ENCODE measurements at places on chromosomes 3 and 15.
A peak's percentile ranks its signal among the peaks of the same experiment; 100 is the strongest.

DNA sequence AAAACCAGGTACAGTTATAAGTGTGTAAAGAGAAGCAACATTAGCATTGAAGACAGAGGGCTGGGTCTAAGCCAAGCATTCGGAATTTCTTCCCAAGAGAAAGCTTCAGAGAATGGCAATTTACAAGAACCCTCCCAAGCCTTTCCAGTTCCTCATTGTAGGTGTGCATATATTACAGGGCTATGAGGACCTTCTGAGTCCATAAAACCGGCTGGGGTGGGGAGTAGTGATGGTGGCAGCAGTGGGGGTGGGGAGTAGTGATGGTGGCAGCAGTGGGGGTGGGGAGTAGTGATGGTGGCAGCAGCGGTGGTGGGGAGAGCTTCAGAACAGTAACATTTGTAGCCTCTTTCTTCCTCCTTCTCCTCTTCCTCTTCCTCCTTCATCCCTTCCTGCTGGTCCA, 368.7 kb upstream of the UMPS start:
- no peaks in the 10 kb centered on the region for H3K4me1 ChIP-seq
- no peak overlapping the region for H3K27ac ChIP-seq
- H3K27me3 ChIP-seq, result no peaks in the 10 kb centered on the region
- no peak overlapping the region for H3K4me3 ChIP-seq

GRCh38 chr3:132448216-132448961, 31.1 kb downstream of the DNAJC13 start:
- H3K36me3 ChIP-seq, result no peaks in the 10 kb centered on the region
- no peaks in the 10 kb centered on the region for H3K4me1 ChIP-seq
- H3K4me3 ChIP-seq, result no peak overlapping the region
- no peak overlapping the region for H3K27ac ChIP-seq
- no peaks in the 10 kb centered on the region for H3K27me3 ChIP-seq

DNA sequence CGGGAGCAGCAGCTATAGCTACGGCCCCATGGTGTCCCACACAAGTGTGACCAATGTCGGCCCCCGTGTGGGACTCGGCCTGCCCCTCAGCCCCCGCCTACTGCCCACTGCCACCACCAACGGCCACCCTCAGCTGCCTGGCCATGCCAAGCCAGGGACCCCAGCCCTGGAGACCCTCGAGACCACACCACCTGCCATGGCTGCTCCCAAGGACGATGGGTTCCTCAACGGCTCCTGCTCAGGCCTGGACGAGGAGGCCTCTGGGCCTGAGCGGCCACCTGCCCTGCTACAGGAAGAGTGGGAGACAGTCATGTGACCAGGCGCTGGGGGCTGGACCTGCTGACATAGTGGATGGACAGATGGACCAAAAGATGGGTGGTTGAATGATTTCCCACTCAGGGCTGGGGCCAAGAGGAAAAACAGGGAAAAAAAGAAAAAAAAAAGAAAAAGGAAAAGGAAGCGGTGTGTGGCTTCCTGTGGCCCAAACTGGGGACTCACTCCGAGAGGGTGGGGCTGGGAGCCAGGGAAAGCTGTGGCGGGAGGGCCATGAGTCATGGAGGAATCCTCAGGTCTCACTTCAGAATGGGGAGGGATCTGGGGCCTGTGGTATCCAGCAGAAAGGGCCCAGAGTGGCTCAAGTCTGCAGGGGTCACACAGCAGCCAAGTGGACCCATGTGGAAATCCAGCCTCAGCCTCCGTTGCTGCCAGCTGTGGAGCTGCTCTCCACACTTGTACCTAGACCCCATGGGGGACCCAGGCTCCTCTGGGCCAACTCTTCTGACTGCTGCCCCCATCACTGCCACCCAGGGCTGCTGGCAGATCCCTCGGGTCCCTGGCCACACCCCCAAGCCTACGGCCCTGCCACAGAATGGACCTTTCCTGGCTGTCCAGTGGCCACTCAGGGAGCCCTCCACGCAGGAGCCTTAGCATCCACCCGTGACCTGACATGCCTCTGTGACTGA, 26.1 kb downstream of the PTH1R start:
- no peaks in the 10 kb centered on the region for H3K4me1 ChIP-seq
- H3K36me3 ChIP-seq, result no peaks in the 10 kb centered on the region
- H3K27me3 ChIP-seq, result no peaks in the 10 kb centered on the region
- no peak overlapping the region for H3K4me3 ChIP-seq

DNA sequence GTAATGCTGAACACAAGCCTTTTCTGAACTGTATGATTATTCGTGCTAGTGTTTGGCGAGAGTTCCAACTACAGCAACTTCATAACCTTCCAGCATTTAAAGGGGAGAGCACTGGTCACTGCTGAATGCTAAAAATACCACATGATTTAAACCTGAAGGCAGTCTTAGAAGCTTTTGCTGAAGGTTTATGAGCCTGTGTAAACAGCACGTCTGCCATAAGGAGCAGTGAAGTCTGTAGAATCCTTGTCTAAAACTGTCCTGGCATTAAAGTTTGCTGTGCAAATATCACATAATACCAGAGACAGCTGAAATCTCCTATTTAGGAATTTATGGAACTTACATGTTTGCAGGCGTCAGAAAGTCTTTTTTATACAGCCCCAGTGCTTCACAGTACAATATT, 5.9 kb downstream of the SATB1 start:
- no peak overlapping the region for H3K27ac ChIP-seq
- no peak for DNase-seq
- peaks cover 6% of the 10 kb centered on the region for H3K36me3 ChIP-seq

GRCh38 chr15:32923176-32923575, 205.4 kb downstream of the GREM1 start:
- no peak overlapping the region for H3K4me3 ChIP-seq
- no peak overlapping the region for H3K27ac ChIP-seq
- no peaks in the 10 kb centered on the region for H3K36me3 ChIP-seq
- no peaks in the 10 kb centered on the region for H3K27me3 ChIP-seq
- DNase-seq, result no peak

DNA sequence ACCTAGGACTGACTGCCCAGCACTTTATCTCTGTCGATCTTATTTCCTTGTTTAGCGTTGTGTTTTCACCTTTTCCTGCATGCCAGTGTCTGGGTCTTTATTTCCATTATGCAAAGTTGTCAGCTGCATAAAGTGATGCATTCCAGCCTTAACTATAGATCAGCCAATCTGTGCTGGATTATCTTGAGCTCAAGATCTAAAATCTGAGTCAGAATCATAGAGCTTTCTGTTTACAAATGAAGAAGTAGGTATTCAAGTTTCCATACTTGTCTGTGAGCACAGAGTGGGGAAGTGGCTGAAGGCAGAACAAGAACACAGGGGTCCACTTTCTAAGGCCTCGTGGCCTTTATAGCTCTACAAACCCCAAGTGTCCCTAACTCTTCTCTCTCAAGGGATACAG, 82.4 kb upstream of the PLCL2 start:
- no peaks in the 10 kb centered on the region for H3K27me3 ChIP-seq
- H3K4me1 ChIP-seq, result peaks cover 19% of the 10 kb centered on the region
- no peak for DNase-seq
- H3K36me3 ChIP-seq, result no peaks in the 10 kb centered on the region
- no peak overlapping the region for H3K4me3 ChIP-seq

- H3K4me3 ChIP-seq, result no peak overlapping the region
- H3K27ac ChIP-seq, result no peak overlapping the region
- no peaks in the 10 kb centered on the region for H3K36me3 ChIP-seq
- H3K4me1 ChIP-seq, result no peaks in the 10 kb centered on the region
These were observed 544.7 kb downstream of the MECOM start for GRCh38 chr3:169118666-169119370.

DNA sequence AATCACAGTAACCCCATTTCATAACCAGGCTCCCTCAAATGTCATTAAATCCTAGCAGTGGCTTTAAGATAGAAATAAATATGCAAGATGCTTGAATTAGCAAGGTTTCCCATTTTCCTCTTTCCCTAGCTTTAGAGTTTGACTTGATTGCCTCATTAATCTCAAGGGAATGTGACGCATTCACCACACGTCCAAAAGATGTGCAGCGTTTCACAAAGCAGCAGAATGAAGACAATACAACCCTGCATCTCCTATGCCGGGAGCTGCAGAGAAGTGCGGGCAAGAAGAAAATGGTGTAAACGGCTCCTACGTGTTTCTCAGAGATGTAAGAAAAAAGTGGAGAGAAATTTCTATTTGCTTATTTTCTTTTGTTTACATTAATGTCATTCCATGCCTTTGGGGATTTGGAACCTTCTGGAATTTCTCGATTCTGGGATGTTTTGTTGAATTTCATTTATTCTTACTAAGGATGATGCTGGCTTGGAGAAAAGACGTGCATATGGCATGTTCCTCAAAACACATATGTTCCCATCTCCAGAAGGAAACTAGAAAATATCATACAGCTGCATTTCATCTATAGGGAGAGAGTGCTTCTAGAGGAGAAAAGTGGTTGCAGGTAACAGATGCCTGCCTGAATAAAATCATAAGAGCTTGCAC, 27.8 kb upstream of the FRMD4B start:
- peaks cover 4% of the 10 kb centered on the region for H3K27me3 ChIP-seq
- no peaks in the 10 kb centered on the region for H3K4me1 ChIP-seq
- H3K36me3 ChIP-seq, result no peaks in the 10 kb centered on the region
- no peak for DNase-seq

- H3K36me3 ChIP-seq, result no peaks in the 10 kb centered on the region
- H3K4me3 ChIP-seq, result no peak overlapping the region
- DNase-seq, result no peak
- no peak overlapping the region for H3K27ac ChIP-seq
- peaks cover 19% of the 10 kb centered on the region for H3K4me1 ChIP-seq
- H3K27me3 ChIP-seq, result no peaks in the 10 kb centered on the region
These were observed 47.7 kb downstream of the CMSS1 start for GRCh38 chr3:99865321-99865720.

DNA sequence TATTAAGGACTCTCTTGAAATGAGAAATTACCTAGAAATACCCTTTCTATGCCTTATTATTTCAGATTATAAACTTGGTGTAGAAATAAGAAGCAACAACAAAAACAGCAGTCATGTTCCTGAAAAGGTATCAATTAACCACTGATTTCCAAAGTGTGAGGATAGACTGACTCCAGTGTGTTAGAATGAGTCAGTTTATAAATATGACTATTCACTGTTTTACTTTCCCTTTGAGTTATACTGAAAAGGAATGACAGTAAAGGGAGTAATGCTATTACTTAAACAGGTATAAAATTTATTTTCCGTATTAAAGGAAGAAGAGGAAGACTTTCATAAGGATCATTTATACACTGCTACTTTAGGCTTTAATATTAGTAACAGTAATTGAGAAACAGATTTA, 12.9 kb downstream of the GMNC start:
- H3K4me3 ChIP-seq, result no peak overlapping the region
- H3K27ac ChIP-seq, result no peak overlapping the region
- H3K4me1 ChIP-seq, result no peaks in the 10 kb centered on the region
- H3K36me3 ChIP-seq, result no peaks in the 10 kb centered on the region
- H3K27me3 ChIP-seq, result no peaks in the 10 kb centered on the region
- no peak for DNase-seq

- no peak for DNase-seq
- no peaks in the 10 kb centered on the region for H3K27me3 ChIP-seq
- peaks cover 22% of the 10 kb centered on the region for H3K4me1 ChIP-seq
These were observed 110.1 kb upstream of the LMOD3 start for GRCh38 chr3:69232482-69232881.

DNA sequence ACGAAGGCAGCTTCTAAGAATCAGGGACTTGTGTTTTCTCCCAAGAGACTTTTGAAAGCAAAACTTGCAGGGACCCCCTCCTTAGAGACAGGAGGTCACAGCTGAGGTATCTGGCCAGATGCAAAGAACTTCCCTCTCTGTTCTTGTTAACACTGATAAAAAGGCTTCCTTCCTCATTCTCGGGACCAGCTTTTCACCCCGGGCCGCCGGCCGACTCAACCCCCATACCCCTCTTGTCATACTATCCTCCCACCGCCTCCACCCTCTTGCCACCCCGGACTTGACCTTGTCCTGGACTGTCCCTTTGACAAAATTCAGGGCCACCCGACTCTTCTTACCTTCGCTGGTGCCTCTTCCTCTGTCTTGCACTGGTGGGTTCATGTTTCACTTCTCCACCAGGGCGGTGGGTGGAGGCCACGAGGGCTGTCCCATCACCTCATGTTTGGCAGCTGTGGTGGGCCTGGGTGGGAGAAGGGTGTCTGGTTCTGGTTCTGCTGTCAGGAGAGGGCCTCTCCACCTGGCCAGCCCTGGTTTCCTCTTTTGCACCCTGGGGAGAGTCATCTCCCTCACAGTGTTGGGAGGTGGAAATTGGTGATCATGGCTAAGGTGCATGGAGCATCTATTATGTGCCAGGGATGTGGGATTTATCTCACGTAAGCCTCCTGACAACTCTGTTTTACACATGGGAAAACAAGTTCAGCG, 32.5 kb downstream of the BHLHE40 start:
- H3K4me1 ChIP-seq, result peaks cover 39% of the 10 kb centered on the region
- H3K27ac ChIP-seq, result peak overlapping the region; percentile 48
- H3K4me3 ChIP-seq, result no peak overlapping the region
- no peak for DNase-seq

DNA sequence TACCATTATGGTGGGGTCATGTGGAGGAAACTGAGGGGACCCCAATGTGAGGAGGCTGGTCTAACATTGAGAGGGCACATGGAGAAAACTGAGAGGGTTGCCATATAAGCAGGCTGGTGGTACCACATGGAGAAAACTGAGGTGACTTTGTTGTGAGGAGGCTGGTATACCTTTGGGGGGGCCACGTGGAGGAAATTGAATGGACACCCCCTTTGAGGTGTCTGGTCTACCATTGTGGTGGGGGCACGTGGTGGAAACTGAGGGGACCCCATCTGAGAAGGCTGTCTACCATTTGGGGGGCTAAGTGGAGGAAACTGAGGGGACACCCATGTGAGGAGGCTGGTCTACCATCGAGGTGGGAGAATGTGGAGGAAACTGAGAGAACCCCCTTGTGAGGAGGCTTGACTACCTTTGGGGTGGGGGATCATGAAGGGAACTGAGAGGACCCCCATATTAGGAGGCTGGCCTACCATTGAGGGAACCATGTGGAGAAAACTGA, 163.8 kb downstream of the FBLN2 start:
- no peaks in the 10 kb centered on the region for H3K27me3 ChIP-seq
- H3K4me3 ChIP-seq, result no peak overlapping the region
- H3K27ac ChIP-seq, result no peak overlapping the region
- no peaks in the 10 kb centered on the region for H3K4me1 ChIP-seq
- H3K36me3 ChIP-seq, result no peaks in the 10 kb centered on the region

DNA sequence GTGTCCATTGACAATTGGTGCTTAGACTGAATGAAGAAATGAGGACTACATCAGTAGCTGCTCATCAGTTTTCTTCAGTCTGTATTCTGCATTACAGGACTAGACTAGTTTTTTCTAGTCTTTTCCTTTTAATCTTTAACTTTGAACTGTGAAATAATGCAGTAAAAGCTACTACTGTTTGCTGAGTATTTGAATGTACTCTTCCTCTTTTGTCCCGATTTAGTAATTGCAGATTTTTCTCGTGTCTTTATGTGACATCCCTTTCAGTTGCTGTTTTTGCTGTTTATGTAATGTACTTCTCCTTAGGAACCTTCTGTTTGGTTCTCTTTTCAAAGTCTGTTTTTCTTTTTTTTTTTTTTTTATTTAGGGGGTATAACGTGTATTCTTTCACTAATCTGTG, 17.4 kb downstream of the MFSD1 start:
- no peak overlapping the region for H3K4me3 ChIP-seq
- H3K36me3 ChIP-seq, result peaks cover 33% of the 10 kb centered on the region
- no peak for DNase-seq
- no peaks in the 10 kb centered on the region for H3K4me1 ChIP-seq

- no peak overlapping the region for H3K27ac ChIP-seq
- no peak for DNase-seq
- no peaks in the 10 kb centered on the region for H3K36me3 ChIP-seq
- H3K4me3 ChIP-seq, result no peak overlapping the region
- H3K27me3 ChIP-seq, result no peaks in the 10 kb centered on the region
These were observed 103.1 kb downstream of the VGLL3 start for GRCh38 chr3:86887876-86888275.
